NCI-H2081 (cell line): ENCODE measurements at places on chromosomes 4 and X.

DNA sequence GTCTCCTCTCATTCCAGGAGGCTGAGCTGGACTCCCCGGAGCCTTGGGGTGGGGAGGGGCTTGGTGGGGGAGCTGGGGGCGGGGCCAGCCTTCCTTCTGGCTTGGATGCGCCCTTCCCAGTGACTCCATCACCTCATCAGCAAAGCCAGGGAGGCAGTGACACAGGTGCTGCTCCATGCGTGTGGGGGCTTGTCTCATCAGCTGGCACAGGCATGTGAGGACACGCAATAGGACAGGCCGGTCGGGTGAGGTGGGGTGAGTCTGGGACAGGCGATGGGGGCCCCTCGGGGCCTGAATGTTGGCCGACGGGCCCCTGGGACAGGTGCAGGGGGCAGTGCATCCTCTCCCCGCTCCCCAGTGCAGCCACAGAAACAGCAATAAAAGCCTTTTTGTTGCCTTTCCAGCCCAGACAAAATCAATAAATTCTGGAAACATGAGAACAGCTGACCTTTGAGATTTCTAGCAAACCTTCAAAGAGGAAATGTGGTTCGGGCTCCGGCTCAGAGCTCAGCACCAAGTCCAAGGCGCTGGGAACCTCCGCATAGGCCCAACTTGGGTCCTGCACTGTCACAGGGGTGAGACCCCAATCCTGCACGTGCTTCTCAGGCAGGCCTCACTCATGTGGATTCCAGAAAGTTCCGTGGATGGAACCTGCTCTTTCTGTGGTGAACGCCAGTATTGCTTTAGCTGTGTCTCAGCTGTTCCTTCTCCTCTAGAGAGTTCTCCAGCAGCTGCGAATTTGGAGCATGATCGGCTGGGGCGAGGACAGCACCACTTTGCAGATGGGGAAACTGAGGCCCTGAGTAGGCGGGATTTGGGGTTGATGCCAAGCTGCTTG lies 18.5 kb downstream of the ADRA2C start:
- no peak for DNase-seq

DNA sequence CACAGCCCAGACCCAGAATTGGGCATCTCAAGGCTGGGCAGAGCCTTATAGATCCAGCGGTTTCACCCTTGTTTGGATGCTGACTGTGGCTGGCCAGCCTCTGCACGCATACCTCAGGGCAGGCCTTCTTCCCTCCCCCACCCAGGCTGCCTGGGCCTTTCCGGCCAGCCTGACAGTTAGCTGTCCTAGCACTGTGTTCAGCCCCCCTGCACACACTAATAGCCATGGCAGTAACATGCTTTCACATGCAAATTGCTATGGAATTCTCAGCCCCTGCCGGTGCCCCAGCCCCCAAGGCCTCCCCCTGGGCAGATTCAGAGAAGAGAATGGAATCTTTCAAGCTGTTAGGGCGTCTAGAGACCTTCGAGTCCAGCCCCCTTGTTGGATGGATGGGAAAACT lies 17.7 kb downstream of the EFNB1 start:
- no peak for DNase-seq

DNA sequence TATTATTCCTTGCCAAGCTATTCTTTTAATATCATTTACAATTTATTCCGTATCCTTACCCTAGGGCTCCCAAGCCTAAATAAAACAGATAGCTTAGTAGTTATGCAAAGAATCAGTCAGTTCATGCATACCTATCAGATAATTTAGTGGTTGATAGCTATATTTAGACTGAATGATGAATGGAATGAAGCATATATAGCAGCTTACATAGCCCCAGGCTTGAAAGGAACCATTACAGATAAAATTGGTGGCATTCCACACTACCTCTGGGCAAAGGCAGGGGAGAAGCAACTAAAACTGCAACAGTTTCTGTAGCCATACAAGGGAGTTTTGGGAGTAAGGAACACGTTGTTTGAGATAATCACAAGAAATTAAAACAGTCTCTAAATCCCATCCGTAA lies 2.7 kb downstream of the ACE2 start:
- no peak for DNase-seq

DNA sequence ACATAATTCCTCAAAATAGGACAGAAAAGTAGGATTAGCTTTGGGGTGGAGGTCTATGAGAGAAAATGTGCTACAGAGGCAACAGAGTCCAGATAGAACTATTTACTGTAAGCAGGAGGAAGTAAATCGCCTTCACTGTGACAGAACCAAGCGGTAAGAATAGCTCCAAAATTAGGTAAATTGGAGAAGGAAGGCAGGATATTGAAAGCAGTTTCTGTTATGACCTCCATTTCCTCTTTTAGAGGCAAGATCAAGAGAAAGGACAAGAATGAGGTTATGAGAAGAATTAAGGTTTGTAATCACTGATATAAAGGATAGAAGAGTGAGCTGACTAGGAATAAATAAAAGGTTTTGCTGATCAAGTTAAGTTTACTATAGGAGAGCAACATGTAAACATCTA lies 44.1 kb upstream of the NEUROG2 start:
- DNase-seq = no peak

GRCh38 chr4:154545689-154546088 lies 4.5 kb downstream of the PLRG1 start:
- no peak for DNase-seq

GRCh38 chrX:72394518-72395170 lies 88.9 kb upstream of the CITED1 start:
- DNase-seq = no peak

- no peak for DNase-seq
Observed at GRCh38 chr4:158513256-158513655, 8.4 kb upstream of the RXFP1 start.

DNA sequence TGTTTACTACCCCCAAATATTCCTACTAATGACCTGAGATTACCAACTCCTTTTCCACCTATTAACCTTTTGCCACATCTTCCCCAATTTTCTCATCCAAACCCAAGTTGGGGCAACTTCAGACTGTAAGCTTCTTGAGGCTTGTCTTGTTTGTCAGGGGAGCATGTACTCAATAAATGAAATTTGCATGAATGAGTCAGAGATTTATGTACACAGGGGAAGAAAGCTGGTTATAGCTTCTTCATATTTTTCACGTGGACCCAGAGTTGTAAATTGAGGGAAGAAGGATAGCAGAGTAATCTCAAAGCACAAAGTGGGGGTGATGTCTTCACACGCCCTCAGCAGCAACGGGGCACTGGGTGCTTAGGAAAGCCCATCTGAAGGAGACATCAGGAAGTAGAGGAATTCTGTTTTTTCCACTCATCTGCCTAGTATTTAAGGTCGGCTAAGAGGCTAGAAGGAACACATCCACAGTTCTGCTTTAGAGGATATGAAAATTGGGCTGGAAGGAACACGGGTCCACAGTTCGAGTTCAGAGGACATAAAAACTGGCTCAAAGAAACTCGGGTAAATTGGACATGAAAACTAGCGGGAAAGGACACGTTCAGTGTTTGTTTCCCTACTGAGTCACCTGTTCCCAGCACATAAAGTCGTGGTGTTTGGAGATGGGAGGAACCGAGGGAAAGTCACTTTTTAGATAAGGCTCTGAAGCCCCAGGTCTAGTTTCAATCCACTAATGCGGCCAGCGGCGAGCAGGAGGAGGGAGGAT lies 696 bp upstream of the CA5B start:
- DNase-seq = no peak

DNA sequence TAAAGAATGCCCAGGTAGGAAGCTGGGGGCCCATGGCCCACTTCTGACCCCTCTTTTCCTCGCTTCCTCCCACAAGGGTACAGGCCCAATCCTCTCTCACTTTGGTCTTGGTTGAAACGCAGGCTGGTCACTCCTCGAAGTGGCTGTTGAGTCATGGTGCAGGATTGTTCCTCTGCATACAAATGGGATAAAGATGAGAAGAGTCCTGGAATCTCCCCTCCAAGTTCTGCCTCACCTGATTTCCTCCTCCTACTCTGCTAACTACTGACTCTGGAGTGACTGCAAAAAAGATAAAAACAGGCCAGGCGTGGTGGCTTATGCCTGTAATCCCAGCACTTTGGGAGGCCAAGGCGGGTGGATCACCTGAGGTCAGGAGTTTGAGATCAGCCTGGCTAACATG lies 1.7 kb downstream of the WDR45 start:
- DNase-seq = no peak

GRCh38 chr4:57926311-57926710 lies 816.1 kb upstream of the IGFBP7 start:
- no peak for DNase-seq

- DNase-seq = no peak
Observed at GRCh38 chr4:145681956-145682355, 2.0 kb downstream of the C4orf51 start.

DNA sequence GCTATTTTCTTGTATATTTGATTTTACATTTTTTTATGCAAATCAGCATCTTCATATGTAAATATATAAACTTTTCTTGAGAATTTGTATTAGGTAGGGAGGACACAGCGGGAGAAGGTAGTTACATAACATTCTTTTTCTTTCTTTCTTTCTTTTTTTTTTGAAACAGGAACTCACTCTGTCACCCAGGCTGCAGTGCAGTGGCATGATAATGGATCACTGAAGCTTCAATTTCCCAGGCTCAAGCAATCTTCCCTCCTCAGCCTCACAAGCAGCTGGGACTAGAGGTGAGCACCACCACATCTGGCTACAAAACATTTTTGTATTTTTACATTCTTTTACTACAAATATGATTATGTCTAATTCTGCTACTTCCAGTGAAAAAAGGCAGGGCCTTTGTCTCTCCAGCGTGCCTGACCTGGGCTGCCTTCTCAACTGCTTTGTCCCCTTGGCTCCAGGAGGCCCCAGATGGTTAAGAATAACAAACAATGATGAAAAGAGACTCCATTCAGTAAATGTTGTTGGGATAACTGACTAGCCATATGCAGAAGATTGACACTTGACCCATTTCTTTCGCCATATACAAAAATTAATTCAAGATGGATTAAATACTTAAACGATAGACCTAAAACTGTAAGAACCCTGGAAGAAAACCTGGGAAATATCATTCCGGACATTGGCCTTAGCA lies 46.5 kb upstream of the FAT4 start:
- DNase-seq = no peak

DNA sequence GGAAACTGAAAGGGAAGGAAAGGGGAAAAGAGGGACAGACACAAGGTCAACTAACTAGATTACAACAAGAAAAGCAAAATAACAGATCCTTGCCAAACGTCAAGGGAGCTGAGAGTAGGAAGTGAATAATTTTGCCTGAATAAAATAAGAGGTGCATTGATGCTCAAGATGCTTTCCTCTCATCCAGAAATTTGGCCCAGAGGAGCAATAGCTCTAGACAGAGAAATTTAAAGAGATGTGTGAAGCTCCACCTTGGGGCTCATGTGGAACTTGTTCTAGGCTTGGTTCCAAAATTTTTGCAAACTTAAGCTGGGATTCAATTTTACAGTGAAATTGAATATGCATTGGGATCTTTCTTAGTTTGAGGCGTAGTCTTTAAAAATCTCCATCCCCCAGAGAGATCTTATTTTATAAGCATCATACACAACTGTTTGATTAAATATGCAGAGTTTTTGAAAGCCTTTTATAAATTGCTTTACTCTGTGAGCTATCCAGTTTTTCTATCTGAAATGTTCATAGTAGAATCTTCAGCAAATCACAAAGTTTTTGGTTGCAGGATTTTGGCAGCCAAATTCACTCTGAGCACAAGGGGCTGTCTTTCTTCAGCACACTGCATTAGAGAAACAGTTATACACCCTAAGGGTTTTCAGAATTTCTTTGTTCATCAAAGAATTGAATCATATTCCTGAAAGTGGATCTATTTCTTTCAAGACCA lies 1159.5 kb downstream of the ADGRL3 start:
- DNase-seq = no peak

GRCh38 chrX:2272337-2272736 lies 228.4 kb downstream of the DHRSX start:
- DNase-seq = no peak

- DNase-seq = no peak
Observed at GRCh38 chr4:44661940-44662622, 10.7 kb upstream of the YIPF7 start.

- no peak for DNase-seq
Observed at GRCh38 chrX:8204943-8205342, 33.9 kb upstream of the VCX2 start.

GRCh38 chr4:147727476-147728028 lies 4.3 kb upstream of the ARHGAP10 start:
- no peak for DNase-seq

- no peak for DNase-seq
Observed at GRCh38 chr4:152206185-152206584, 329.7 kb downstream of the FBXW7 start.

DNA sequence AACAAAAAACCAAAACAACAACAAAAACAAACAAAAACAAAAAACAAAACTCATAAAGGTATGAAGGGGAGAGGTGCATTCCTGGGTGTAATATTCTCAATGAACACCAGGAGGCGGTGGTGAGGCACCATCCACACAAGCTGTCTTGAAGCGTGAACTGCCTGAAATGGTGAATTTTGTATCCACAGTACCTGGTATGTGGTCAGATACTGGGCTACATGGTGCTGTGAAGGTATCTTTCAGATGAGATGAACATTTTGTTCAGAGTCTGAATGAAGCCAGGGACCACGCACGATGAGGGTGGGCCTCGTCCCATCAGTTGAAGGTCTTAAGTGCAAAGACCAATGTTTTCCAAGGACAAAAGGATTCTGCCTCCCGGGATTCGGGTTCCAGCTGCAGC lies 58.5 kb downstream of the ASMT start:
- no peak for DNase-seq

GRCh38 chr4:89797117-89797516 lies 39.8 kb downstream of the SNCA start:
- DNase-seq = no peak

- DNase-seq = no peak
Observed at GRCh38 chrX:154083126-154083517, 14.4 kb downstream of the MECP2 start.

DNA sequence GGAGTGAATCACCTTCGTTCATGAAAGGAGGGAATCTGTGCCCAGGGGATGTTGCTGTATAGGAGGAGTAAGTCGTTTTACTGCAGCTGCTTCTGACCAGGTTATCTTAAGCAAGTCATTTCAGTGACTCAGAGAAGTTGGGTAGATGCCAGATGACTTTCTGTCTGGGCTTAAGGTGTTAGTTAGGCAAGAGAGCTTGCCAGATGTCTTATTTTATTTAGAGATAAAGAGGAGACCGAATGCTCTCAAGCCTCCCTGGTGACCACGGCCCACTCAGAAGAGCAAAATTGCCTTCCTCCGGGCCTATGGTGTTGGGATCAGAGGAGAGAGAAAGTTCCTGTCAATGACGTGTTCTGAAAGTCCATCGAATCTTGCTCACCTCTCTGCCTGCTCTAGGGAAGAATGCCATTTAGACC lies 16.3 kb upstream of the ZNF827 start:
- DNase-seq = no peak

DNA sequence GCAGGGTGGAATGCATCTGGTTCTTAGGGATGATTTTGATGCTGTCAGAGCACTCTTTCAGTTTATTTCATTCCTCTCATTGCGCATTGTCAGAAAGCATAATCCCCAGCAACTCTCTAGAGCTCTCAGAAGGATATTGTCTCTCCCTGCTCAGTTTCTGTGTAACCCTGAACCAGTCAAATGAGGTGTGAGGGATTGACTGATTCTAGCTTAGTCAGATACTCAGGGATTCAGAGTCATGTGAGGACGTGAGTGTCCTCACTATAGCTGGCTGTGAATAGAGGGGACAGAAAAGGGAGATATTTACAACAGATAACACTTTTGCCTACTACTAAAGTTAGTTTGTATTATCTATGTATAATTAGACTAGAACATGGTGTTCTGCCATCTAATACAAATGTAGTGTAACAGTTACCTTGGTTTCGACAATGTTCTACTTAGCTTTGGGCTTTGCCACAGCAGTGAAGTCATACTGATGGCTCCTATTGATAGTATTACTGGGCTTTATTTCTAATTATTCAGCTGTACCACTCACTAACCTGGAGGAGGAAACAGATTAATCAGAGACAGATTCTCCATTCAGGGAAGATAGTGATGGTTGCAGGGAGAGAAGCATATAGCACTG lies 19.5 kb downstream of the AP1AR start:
- DNase-seq = no peak
